ENCODE measurements at places on chromosomes 7 and 10.

GRCh38 chr7:28675429-28675828 is 263.1 kb downstream of the CREB5 start:
- DNase-seq, result no peak

GRCh38 chr10:4849555-4850242 is 23.7 kb downstream of the AKR1E2 start:
- peak; percentile 92 for DNase-seq

GRCh38 chr10:123149162-123149567 is 1.2 kb downstream of the HMX2 start:
- DNase-seq, result no peak

- no peak for DNase-seq
These were observed 7.4 kb upstream of the APBB1IP start for GRCh38 chr10:26430641-26431163.

GRCh38 chr7:133676805-133677370 is 424.0 kb downstream of the EXOC4 start:
- no peak for DNase-seq

- DNase-seq, result peak; percentile 39
These were observed 553 bp upstream of the ADD3 start for GRCh38 chr10:110007161-110007700.

GRCh38 chr7:127890726-127891125 is 140.5 kb downstream of the LRRC4 start:
- DNase-seq, result no peak

GRCh38 chr7:30148951-30149459 is 14.2 kb downstream of the MTURN start:
- no peak for DNase-seq

DNA sequence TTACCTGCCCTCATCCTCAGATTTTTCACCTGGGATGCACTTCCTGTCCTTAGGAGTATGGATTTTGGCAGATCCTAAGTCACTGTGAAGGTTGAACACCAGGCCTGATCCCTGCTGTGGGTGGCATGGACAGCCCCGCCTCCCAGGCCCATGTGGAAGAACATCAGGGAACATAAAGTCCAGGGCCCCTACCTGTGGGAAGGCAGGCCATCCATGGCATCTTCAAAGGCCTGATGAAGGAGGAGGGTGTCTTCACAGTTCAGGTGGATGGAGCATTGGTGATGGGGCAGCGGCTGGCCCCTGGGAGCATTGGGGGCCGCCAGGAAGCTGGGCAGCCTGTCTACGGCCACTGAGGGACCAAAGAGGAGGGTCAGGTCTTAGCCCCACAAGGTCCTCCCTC is 24.6 kb downstream of the PYROXD2 start:
- DNase-seq, result no peak
